ENCODE measurements at places on chromosomes 6 and 20. TPM values are rescaled to one million over a fixed set of nuclear protein-coding genes. Genes with fewer than 3 reads are reported as not detected.

DNA sequence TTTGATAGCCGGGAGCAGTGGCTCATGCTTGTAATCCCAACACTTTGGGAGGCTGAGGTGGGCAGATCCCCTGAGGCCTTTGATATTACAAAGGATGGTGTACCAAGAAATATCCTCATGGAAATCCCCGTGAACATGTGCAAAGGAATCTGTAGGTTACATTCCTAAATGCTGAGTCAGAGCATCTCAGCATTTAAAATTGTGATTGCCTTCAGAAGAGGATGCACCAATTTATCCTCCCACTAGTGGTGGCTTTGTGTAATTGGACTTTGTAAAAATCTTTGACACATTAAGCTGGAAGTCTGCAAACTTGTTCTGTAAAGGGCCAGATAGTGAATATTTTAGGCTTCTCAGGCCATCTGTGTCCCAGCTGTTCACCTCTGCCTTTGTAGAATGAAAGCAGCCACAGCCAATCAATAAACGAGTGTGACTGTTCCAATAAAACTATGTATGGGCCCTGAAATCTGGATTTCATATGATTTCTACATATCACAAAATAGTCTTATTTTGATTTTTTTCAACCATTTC, 11.8 kb downstream of the TMEM14B start:
- DNase-seq: peak; percentile 4

LRRC73 gene
- polyA plus RNA-seq: not detected

DNA sequence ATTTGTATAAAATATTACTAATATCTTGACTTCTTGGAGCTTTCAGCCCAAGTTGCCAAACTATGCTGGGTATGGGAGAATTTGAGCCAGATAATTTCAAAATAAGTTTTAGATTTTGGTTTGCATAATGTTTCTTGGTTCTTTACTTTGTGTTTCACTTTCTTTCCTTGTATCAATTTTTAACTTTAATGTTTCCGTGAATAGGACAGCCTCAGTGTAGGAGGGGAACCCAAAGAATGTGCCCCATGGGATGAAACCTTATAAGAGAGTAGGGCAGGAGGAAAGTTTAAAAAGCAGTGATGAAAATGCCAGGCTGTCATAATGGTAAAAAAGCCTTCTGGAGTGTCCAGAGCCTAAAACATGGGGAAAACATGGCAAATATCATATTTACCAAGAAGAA, 252.4 kb upstream of the IRAK1BP1 start:
- no peak for DNase-seq

AARS2 gene
- 5.9 TPM for polyA plus RNA-seq

GRCh38 chr6:129853996-129854711, 7.0 kb downstream of the TMEM244 start:
- no peak for DNase-seq

DNA sequence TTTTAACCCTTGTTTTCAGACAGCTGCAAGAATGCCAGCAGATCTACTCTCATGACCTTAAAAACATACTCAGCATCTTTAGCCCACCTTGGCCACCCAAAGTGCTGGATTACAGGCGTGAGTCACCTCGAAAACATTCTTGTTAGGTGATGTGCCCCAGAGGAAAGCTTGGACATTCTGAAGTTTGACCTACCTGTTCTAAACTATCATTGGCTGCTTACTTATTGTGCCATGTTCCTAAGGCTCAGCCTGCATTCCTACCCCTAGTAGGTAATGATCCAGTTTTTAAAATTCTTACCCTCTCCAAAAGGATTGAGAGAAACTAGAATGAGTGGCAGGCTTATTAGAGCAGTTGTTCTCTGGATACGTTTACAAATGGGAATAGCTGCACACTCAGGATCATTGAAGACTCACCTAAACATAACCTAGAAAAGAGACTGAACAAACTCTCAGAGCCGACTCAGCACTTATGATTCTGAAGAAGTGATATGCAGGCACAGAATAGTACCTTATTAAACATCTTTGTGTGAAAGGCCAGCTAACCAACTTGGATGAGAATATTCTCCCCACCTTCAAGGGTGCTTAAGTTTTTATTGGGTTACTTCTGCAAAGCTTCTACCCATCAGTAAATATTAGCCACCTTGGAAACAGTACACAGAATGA, 362.1 kb downstream of the NRN1 start:
- no peak for DNase-seq
